ENCODE measurements at places on chromosomes 6 and 20.

DNA sequence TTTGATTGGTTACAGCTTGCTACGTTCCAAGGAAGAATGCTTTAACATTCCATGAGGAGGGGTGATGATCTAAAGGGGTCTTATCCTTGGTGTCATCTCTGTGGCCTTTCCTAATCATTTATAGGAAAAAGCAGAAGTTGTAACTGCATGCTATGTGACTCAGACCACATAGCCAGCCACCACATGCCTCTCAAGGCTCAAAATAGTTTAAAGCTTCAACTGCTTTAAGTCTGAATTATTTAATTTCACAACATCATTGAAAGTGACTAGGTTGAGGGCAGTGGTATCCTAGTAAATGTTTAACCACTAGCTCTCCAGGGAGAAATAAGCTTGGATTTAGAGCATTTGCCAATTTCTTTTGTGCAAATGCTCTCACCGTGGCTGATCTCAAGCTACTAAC is 29.7 kb downstream of the MC3R start:
- no peak for DNase-seq

DNA sequence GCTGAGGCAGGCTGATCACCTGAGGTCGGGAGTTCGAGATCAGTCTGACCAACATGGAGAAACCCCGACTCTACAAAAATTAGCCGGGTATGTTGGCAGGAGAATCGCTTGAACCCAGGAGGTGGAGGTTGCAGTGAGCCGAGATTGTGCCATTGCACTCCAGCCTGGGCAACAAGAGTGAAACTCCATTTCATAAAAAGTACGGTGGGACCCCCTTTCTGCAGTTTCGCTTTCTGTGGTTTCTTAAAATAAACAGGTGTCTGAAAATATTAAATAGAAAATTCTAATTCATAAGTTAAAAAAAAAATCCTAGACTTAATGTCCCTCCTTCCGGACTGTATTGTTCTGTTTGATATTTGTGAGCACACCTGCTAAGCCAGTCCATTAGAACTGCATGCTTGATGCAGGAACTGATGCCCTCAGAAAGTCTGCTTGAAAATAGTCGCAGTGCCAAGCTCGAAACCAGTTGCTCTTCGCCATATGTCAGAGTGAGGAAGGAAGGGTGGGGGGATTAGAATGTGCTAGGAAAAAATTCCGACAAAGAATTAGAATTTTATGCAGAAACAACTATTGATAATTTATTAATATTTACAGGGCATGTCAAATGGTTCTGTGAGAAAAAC is 85.9 kb downstream of the JARID2 start:
- DNase-seq, result no peak

DNA sequence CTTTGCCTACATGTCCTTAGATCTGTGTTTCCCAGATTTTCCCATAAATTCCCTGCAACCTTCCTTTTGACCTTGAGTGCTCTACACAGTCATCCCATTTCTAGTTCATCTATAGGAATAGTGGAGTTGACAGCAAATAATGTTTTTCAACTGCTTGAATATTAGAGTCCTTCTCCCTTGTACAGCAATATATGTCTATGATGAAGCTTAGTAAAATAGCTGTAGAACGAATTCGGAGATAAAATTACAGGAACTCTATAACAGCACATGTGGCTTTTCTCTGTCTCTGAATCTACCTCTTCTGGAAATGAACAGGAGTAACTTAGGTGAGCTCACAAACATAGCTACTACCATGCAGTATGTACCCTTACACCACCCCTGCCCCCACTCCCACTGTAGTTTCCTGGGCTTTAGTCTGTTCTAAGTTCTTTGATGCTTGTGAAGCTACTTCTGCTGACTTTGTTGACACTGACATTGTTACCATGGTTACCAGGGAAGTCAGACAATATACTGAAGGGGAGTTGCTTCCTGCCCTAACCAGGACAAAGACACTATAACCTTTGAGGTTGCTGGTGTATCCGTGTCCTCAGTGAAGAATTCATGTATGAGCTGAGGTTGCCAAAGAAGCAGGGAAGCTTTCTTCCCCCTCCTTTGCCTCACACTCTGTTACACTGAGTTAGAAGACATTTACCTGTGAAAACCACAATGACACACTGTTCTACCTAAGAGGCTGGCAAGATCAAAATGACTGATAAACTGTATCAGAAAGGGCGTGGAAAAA is 35.8 kb upstream of the SHLD1 start:
- DNase-seq, result no peak

DNA sequence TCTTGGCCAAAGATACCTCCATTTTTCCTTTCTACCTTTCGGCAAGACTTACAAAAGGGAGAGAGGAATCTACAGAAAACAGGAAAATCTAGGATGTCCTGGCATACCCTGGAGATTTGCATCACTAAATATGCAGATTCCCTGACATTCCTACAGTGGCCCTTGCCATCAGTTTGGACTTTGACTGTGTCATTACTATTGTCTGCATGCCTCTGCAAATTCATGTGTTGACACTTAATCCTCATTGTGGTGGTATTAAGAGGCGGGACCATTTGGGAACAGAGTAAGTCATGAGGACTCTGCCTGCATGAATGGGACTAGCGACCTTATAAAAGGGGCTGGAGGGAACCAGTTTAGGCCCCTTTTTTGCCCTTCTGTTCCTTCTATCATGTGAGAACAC is 50.5 kb upstream of the DTNBP1 start:
- no peak for DNase-seq

- no peak for DNase-seq
Measured at GRCh38 chr6:104459543-104459942, 400.2 kb downstream of the HACE1 start.

GRCh38 chr20:53296451-53297153 is 297.0 kb downstream of the ZNF217 start:
- DNase-seq, result no peak

GRCh38 chr20:21352703-21353102 is 44.6 kb downstream of the NKX2-4 start:
- DNase-seq, result no peak

- peak; percentile 12 for DNase-seq
Measured at GRCh38 chr6:160801418-160801817, 99.4 kb downstream of the PLG start.

DNA sequence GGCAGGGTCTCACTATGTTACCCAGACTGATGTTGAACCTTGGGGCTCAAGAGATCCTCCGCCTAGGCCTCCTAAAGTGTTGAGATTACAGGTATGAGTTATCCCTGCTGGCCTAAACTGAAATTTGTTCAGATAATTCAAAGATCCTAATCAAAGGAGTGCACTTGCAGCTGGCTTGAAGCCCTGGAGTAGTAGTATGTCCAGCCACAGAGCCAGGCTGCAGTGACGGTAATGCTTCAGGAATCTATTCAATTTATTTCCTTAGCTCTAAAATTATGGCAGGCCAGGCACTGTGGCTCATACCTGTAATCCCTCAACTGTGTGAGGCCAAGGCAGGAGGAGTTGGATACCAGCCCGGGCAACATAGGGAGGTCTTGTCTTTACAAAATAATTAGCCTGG is 1.4 kb upstream of the DDX43 start:
- no peak for DNase-seq

GRCh38 chr6:111874025-111874415 is 768 bp upstream of the FYN start:
- DNase-seq, result no peak

- DNase-seq, result no peak
Measured at GRCh38 chr20:19141998-19142397, 70.4 kb upstream of the SLC24A3 start.

Data from NCI-H526 treated with DMSO at 0.1 percent for 48 hours (cell line).